ENCODE measurements at places on chromosomes 2 and 18.

- DNase-seq: no peak
These were observed 37.4 kb downstream of the SCTR start for GRCh38 chr2:119486886-119487285.

GRCh38 chr18:57621246-57621604 is 411 bp downstream of the NARS1 start:
- DNase-seq: no peak

DNA sequence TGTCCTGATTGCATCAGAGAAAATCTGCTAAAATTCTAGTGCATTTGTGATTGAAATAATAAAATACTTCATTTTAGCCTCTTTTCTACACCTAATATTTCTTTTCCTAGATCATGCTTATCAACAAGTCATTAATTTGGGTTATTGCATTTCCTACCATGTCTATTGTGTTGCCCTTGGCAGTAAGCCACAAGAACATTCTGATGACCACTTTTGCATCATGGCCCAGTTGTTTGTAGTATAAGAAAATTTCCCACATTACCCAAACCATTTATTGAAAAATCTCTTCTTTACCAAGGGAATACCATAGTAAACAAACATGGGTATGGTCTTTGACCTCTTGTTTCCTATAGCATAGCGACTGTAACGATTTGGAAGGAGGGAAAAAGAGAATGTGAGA is 76.3 kb downstream of the R3HDM1 start:
- no peak for DNase-seq

DNA sequence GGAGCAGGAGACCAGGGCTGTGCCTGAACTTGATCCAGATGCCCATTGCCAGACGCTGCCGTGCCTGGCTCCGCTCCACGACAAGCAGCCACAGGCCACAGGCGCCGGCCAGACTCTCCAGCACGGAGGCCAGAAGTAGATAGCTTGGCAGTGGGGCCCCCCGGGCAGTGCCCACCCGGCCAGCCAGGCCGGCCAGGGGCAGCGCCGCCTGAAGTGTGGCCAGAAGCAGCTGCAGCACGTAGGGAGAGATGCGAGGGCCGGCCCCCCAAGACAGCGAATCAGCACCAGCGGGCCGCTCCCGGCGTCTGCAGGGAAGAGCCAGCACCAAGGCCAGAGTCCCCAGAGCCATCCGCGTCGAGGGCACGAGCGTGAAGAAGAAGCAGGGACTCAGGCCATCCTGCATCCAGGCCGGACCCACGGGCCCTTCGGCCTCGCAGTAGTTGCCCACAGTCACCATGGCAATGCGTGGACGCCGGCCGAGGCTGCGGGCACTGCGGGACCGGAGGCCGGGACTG is 484 bp downstream of the ABCB6 start:
- peak; percentile 35 for DNase-seq

DNA sequence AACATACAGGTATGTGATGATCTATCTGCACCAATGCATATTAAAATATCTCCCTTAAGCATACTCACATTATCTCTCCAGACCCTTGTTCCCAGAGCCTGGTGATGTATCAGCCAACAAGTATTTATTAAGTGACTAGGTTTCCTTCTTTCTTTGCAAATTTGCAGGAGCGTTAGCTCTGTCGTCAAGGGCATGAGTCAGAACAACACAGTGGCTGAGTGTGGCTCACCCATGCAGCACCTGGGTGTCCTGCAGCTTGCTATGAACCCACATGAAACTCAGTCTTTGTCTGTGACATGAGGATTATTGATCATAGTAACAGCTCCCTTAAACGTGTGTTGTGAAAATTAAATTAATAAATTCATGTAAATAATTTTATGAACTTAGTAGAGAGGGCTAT is 96.6 kb downstream of the PIEZO2 start:
- no peak for DNase-seq

- no peak for DNase-seq
These were observed 8.7 kb downstream of the CYP26B1 start for GRCh38 chr2:72138921-72139381.

GRCh38 chr18:63161032-63161760 is 158.4 kb downstream of the BCL2 start:
- no peak for DNase-seq

- no peak for DNase-seq
These were observed 28.2 kb downstream of the CDKL4 start for GRCh38 chr2:39215545-39215944.

GRCh38 chr2:138170485-138170884 is 206.2 kb downstream of the HNMT start:
- no peak for DNase-seq

DNA sequence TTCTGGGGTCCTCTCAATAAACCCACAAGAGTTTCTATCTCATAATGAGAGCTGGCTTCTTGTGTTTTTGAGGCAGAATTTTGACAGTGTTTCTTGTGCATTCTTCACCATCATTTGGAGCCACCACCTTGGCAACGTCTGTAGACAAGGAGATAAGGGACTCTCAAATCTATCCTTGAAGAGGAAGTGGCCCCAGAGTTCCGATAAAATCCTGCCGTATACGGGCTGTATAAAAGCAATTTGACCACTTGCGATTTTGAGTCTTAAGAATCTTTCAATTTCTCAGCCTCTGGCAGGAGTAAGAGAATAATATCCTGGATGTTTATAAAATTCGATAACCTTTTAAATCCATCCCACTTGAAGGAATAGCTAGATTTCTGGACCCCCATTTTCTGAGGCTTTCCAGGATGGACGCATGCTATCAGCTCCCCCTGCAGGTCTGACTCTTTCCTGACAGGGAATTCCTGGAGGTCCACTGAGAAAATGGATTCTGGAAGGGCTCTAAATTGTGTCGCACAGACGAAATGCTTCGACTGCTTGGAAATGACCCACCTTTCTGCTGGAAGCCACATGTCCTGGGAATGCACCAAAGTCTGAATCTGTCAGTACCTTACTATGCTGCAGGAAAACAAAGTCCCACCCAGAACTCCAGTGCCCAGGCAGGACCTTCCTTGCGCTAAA is 54.1 kb downstream of the E2F6 start:
- peak; percentile 11 for DNase-seq

DNA sequence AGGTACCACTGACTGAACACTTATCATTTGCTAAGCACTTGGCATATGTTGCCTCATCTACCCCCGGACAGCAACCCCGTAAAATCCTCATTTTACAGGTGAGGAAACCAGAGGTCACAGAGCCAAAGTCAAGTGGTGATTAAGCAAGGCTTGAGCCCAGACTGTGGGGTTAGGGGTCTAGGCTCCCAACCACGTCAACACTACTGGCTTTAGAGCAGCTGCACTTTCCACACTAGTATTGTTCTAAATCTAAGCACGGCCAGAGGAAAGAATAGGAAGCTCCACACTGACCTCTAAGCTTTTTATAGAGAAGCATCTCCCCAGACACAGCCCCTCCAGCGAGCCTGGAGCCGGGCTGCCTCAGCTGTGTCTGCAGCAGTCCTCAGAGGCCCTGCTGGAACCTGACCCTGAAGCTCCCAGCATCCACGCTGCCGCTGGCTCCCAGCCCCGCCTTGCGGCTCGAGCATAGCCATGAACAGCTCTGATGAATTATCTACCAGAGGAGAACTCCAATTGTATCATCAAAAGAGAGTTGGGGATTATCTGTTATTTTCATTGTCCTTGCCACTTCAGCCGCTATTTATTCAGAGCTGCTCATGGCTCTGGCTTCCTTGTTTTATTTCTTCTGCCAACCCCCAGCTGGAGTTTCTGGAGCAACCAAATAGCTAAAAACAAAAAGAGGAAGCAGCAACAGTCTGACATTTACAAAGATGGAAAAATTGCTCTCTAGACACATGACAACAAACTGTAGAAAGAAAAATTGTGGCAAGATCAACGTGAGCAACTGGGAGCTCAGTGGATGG is 62.2 kb upstream of the RTN4 start:
- DNase-seq: peak; percentile 53

DNA sequence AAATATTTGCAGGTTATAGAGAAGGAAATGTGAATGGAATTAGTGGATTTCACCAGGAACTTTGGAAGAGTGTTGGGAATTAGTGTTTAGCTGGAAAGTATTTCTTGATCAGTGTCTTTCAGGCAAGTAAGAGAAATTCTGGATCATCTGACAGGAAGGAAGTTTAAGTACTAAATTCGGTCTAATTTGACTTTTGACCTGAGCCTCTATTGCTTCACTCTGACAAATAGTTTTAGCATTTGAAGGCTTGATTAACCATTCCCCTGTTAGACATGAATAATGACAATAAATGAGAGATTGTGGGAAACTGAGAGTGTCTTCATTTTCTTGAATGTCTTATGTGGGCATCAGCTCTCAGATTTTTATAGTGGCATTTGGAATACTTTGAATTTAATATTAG is 16.0 kb downstream of the CCNT2 start:
- DNase-seq: no peak

GRCh38 chr2:47486841-47487497 is 84.0 kb downstream of the MSH2 start:
- no peak for DNase-seq

GRCh38 chr2:240329116-240329665 is 106.3 kb upstream of the GPC1 start:
- no peak for DNase-seq

DNA sequence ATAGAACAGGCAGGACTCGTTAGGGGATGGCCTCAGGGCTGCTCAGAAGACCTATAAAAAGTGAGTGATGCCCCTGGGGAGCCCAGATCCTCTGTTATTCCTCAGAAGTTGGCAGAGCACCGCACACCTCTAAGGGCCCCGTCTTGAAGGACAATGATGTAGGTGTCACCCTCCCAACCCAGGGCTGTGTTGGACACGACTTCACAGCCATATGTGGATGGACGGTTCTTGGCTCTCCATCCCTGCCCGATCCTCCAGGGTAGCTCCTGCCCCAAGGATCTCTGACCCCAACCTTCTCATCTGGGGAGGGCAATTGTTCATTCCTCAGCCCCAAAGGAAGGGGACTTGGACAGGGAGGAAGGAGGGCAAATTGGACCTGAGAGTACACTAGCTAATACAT is 246.1 kb downstream of the DYSF start:
- no peak for DNase-seq

- DNase-seq: no peak
These were observed 5.9 kb downstream of the ZNF532 start for GRCh38 chr18:58870621-58871020.

DNA sequence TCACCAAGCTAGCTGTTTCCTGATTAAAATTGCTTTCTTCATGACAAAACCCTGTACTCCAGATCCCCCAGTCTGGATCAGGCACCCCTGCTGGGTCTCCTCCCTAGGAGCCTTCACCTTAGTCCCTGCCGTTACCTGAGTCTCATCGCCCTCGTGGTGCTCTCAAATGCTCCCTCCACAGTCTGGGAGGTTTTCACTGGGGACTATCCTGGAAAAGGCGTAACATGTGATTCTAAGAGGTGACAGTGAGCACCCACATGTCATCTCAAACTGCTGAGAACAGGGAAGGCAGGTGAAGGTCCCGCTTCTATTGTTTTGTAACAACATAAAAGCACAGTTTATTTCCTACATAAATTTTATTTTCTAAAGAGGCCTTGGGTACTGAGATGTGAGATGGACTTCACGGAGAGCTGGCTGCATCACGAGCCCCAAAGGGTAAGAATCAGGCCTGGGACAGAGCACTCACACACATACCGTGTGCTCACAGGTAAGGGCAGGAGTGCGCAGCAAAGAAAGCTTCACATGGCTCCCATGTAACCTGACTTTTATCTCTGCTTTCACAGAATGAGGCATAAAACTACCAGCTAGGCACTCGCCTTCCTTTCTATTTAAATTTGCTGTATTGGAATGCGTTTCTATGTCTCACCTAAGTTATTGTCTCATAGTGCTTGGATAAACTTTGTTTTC is 531.5 kb downstream of the RNF144A start:
- no peak for DNase-seq

Data from NCI-H526 treated with DMSO at 0.1 percent for 48 hours (cell line).